Body of pancreas (tissue), 4 donors: ENCODE measurements at places on chromosomes 5 and 9. TPM values are rescaled to one million over a fixed set of nuclear protein-coding genes. Genes with fewer than 3 reads are reported as not detected.

DNA sequence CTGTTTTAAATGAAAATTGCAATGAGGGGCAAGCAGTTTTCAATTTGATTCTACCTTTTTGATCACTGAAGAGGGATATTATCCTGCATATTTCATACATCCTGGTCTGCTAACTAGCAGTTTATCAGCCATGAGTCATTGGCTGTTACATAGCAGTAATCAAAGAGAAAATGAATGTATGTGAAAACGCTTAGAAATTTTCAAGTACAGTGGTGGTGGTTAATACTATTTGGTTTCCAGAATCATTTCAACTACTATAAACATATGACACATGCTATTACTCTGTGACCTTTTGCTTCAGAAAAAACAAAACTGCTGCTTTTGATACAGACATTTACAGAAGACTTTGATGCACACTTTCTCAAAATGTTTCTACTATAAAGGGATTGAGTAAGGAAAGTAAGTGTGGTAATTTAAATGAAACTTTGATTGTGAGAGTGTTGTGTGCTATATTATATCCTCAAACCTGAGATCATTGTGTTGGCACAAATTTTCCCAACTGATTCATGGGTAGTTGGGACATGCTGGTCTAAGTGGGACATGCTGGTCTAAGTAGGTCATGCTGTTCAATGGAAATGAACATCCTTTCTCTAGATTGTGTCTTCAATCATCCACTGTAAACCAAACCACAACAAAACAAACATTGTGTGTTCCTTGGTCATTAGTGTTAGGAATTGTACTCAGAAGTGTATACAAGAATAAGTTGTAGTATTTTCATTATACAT lies 5.1 kb downstream of the RNF14 start:
- H3K27ac ChIP-seq: no peak overlapping the region
- H3K4me1 ChIP-seq: peaks cover 14% of the 10 kb centered on the region
- no peaks in the 10 kb centered on the region for H3K27me3 ChIP-seq
- DNase-seq: no peak

- peak overlapping the region; percentile 98 for H3K27ac ChIP-seq
- no peaks in the 10 kb centered on the region for H3K27me3 ChIP-seq
- no peak overlapping the region for H3K4me3 ChIP-seq
- H3K36me3 ChIP-seq: no peaks in the 10 kb centered on the region
- peak; percentile 51 for DNase-seq
Observed at GRCh38 chr9:131394464-131395156, 724 bp downstream of the PRRC2B start.

- H3K4me3 ChIP-seq: no peak overlapping the region
- DNase-seq: no peak
- H3K36me3 ChIP-seq: no peaks in the 10 kb centered on the region
- no peaks in the 10 kb centered on the region for H3K4me1 ChIP-seq
- peaks cover 5% of the 10 kb centered on the region for H3K27me3 ChIP-seq
Observed at GRCh38 chr5:178421128-178421527, 169.1 kb downstream of the COL23A1 start.

DNA sequence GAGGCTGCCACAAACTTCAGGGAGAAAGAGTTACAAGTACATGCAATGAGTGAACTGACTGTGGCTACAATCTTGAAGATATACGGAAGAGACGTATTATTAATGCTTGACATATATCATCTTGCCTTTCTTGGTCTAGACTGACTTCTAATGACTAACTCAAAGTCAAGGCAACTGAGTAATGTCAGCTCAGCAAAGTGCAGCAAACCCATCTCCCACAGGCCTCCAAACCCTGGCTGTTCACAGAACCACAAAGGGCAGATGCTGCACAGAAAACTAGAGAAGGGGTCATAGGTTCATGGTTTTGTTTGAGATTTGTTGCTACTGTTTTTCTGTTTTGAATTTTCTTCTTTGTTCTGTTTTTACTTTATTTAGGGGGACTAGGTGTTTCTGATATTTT lies 21.0 kb downstream of the IL7R start:
- H3K27ac ChIP-seq: no peak overlapping the region
- no peaks in the 10 kb centered on the region for H3K4me1 ChIP-seq
- H3K27me3 ChIP-seq: no peaks in the 10 kb centered on the region
- H3K4me3 ChIP-seq: no peak overlapping the region
- H3K36me3 ChIP-seq: no peaks in the 10 kb centered on the region

DNA sequence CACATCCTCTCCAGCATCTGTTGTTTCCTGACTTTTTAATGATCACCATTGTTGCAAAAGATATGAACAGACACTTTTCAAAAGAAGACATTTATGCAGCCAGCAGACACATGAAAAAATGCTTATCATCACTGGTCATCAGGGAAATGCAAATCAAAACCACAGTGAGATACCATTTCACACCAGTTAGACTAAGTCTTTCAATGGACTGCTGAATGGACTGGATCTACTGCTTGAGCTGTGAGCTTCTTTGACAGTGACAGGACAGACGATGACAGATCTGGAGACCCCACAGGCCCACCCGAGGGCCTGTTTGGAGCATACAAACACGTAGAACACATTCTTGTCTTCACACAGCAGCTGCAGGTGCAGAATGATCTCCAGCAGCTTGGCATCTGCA lies 266.1 kb upstream of the RIOK2 start:
- no peak overlapping the region for H3K4me3 ChIP-seq
- no peaks in the 10 kb centered on the region for H3K27me3 ChIP-seq
- no peak overlapping the region for H3K27ac ChIP-seq
- no peaks in the 10 kb centered on the region for H3K4me1 ChIP-seq
- no peak for DNase-seq

DNA sequence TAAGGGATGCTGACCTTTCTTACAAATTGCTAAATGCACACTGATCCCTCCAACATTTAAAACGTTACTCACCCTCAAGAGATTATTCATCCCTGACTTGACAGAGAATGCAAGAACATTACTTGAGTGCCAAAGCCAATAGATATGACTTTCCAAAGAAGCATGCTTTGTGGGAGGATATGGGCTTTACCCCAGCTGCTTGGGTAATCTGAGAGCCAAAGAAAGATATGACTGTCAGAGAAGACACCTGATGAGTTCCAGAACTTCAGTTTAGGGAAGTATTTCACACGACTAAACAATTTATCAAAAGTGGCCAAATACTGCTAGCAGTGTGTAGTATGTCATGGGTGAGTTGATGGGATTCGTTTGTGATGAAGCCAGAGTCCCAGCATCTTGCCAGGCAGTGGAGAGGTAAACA lies 7.4 kb upstream of the SPDL1 start:
- H3K27me3 ChIP-seq: no peaks in the 10 kb centered on the region
- no peak overlapping the region for H3K27ac ChIP-seq
- DNase-seq: no peak
- H3K4me1 ChIP-seq: peaks cover 11% of the 10 kb centered on the region
- H3K4me3 ChIP-seq: no peak overlapping the region

DNA sequence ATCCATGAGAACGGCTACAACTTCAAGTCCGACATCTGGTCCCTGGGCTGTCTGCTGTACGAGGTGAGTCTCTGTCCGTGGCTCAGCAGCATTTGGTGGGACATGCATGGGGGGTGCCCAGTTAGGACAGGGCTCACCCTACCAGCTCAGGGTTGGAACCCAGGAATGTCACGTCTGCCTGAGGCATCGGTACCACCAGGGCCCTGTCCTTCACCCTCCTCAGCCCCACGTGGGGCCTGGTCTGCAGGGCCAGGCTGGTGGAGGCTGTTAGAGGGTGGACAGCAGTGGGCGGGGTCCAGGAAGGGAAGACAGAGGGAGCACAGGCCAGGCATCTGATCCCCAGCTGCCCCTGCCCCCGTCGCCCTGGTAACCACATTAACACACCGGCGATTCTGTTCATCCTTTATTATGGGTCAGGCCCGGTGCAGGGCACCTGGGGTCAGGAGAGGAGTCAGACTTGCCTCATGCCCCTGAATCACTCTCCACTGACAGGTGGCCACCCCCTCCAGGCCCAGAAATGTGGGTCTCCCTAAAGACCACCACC lies 75.6 kb downstream of the PSMB7 start:
- H3K4me1 ChIP-seq: no peaks in the 10 kb centered on the region
- H3K4me3 ChIP-seq: no peak overlapping the region
- no peaks in the 10 kb centered on the region for H3K27me3 ChIP-seq
- DNase-seq: no peak
- no peaks in the 10 kb centered on the region for H3K36me3 ChIP-seq
- H3K27ac ChIP-seq: no peak overlapping the region

The SPINK6 gene
- not detected for total RNA-seq

The GKAP1 gene
- total RNA-seq: 8.2 TPM

The CCL19 gene
- total RNA-seq: not detected
